T-cell (primary cell): ENCODE measurements at places on chromosomes 12 and 14.

GRCh38 chr12:42798811-42799438 is 209.4 kb upstream of the PRICKLE1 start:
- DNase-seq = no peak

GRCh38 chr12:95411466-95411865 is 62.5 kb upstream of the METAP2 start:
- DNase-seq = no peak

- DNase-seq = no peak
Observed at GRCh38 chr12:802242-803120, 50.1 kb downstream of the WNK1 start.

GRCh38 chr12:15897433-15897832 is 13.7 kb upstream of the DERA start:
- no peak for DNase-seq
